Stimulated activated CD8-positive, alpha-beta memory T cell treated with anti-CD3 and anti-CD28 coated beads, Interleukin-15, amount 100 ng/mL, for 24 hours (primary cell): ENCODE measurements at places on chromosomes 5 and 9.

GRCh38 chr5:10448754-10449360 is 7.2 kb downstream of the ROPN1L start:
- no peak for DNase-seq

DNA sequence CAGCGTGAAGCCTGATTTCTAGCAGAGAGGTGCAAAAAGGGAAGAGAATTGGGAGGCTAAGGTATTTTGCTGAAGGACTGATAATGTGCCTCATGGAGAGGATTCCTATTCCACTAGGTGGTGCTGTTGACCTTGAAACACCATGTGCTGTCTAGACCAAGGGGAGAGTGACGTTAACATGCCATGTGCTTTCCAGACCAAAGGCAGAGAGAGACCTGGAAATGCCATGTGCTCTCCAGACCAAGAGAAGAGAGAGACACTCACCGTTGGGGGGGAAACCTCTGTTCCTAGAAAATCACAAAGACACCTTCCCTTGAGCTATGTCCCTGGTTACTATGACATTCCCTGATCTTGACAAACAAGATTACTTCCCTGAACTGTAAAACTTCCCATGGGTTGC is 286.0 kb upstream of the TUSC1 start:
- DNase-seq, result no peak

GRCh38 chr5:9500193-9500592 is 45.7 kb downstream of the SEMA5A start:
- no peak for DNase-seq

- no peak for DNase-seq
These were observed 50.0 kb downstream of the DAPK1 start for GRCh38 chr9:87547671-87548081.

- no peak for DNase-seq
These were observed 60.1 kb downstream of the SEMA6A start for GRCh38 chr5:116514421-116514970.

- no peak for DNase-seq
These were observed 224.0 kb downstream of the ARHGAP26 start for GRCh38 chr5:142994218-142994617.

DNA sequence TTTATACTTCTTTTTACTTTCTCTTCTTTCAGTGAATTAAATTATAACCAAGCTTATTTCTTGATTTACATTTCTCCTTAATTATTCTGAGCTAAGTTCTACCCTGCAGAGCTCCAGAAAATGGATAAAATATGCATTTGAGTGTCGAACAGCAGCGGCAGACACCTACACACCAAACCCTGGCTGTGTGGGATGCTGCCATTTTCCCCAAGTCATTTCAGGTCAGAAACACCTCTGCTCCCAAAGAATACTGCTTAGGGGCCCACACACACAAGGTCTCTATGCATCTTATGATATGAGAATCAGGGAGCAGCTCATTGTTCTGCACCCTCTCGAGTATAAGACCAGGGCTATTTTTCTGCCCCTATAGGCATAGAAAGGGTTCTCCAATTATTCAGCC is 122.3 kb downstream of the CMYA5 start:
- no peak for DNase-seq

DNA sequence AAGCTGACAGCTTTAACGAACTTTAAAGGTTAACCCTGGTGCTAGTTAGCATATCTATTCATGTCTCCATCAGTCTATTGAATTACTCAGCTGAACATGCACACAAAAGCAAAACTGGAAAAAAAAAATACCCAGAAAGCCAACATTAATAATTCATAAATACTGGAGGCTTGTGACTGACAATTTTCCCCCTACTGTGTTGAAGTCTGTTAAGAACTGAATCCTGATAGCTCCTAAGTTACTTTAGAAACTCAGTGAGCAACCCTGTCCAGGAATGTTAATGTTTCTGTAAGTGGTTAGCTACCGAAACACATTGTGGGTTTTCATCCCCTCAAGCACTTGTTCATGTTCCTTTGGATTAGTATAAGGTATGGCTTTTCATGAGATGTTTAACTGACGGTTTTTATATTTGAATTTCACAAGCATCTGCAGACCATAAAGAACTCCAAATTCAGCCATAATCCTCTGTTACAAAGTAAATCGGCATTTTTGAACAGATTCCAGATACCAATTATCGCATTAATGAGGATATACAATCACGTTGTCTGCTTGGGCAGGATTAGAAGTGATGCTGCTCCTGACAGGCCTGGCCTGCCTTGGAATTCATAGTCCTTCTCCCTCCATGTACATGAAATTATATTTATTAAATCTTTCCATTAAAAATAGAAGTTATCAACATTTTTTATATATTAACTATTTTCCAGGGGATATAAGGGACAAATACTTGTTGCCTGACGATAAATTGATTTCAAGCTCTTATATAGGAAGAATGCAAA is 331.2 kb downstream of the TLE4 start:
- no peak for DNase-seq

DNA sequence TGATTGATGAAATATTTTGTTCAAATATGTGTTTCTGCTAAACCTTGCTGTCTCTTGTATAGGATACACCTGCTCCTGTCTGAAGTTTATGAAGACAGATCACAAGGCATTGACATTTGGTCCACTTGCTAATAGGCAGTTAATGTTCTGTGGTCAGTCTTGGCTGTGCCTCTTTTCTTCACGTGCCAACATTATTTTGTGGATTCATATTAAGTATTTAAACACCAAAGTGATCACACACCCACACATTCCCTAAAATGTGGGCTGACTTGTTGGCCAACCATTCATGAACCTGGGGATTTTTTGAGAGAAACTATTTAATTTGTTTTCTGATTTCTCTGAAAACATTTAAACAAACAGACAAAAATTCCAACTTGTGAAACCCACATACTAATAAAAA is 33.7 kb downstream of the ZNF462 start:
- no peak for DNase-seq

- no peak for DNase-seq
These were observed 1076.7 kb upstream of the DMAC1 start for GRCh38 chr9:8876303-8876702.

DNA sequence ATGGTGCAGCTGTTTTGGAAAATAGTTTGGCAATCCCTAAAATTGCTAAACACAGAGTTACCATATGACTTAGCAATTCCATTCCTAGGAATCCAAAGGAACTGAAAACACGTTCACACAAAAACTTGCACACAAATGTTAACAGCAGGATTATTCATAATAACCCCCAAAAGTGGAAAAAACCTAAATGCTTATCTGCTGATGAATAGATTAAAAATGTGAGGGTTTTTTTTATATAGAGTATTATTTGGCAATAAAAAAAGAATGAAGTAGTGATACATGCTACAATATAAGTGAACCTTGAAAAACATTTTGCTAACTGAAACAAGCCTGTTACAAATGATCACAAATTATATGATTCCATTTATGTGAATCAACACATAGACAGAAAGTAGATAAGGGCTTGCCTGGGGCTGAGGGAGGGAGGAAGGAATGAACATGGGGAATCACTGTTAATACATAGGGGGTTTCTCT is 45.1 kb upstream of the TRIO start:
- no peak for DNase-seq

- DNase-seq, result no peak
These were observed 184.3 kb downstream of the ARHGAP26 start for GRCh38 chr5:142954455-142954854.

DNA sequence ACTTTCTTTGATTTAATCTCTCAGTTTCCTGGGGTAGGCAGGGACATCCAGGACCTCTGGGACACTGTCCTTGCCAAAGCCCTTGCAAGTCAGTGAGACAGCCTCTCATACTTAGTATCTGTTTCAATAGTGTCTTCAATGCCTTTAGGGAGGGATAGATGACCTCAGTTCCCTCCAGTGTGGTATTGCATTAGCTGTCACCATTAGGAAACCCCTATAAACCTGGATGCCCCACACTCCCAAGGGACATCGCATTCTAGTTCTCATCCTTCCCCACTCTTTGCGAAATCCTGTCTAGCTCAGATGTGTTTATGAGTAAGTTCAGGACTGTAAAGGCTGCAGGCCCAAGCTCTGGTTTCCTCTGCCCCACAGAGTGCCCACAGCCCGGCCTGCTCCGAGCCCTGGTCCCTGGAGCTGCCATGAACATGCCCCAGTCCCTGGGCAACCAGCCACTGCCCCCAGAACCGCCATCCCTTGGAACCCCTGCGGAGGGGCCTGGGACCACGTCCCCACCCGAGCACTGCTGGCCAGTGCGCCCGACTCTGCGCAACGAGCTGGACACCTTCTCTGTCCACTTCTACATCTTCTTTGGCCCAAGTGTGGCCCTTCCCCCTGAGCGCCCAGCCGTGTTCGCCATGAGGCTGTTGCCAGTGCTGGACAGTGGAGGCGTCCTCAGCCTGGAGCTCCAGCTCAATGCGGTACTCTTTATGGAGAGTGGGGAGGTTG is 13.2 kb downstream of the TMEM8B start:
- DNase-seq, result no peak

DNA sequence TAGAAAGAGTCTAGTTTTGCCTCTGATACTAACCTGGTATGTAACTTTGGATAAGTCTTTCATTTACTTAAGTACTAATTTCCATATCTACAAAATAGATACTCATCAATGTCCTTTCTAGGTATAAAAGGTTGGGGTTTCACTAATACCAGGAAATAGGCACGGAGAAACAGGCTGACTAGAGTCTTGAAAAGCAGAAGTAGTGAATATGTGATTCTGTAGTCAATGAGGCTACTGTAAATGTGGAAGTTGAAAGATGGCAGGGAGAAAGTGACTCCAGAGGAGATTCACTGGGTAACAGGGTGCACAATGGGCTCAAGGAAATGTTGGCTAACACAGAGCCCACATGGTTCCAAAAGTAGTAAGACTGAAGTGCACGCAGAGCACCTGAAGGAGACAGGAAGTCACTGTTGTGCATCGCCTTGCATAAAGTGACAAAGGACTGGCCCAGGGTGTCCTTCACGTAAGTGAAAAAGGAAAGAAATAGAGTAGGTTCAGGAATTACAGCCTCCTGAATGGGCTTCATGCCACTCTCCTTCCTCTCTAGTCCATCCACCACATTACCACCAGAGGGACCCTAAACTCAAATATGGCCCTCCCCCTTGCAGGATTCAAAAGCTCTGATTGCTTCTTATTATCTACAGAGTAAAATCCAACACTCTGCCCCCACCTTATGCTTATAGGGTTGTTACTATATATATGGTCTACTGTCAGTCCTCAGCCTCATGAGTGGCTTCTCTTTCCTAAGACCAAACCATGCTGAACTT is 288.0 kb upstream of the SMARCA2 start:
- DNase-seq, result no peak

DNA sequence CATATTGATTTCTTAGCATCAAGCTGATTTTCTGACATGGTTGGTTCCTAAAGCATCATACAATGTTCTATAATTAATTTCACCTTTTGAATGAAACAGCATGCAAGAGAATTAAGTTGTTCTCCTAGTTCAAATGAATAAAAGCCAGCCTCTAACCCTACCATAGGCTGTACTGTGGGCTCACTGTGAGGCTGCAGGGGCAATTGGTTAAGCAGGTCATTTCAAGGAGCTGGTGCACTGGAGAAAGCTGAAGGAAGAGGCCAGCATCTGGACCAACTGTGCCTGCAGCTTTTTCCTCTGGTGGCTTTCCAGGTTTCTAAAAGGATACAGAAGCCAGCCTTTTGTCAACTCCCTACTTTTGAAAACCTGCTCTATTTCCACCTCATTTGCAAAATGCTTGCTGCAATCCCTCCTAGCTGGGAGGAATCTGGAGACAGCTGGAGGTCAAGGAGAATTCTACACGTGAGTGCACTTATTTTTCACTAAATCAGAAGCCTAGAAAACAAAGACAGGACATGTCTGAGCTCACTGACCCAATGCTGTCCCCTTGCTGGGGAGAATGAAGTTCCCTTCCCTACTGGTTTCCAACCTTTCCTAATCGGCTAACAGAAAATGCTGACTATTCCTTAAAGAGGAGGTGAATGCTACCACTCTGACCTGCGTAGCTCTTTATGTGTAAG is 158.9 kb downstream of the APBA1 start:
- no peak for DNase-seq
